IPS DF 6.9 (cell line): ENCODE measurements at places on chromosomes 13 and 19.

DNA sequence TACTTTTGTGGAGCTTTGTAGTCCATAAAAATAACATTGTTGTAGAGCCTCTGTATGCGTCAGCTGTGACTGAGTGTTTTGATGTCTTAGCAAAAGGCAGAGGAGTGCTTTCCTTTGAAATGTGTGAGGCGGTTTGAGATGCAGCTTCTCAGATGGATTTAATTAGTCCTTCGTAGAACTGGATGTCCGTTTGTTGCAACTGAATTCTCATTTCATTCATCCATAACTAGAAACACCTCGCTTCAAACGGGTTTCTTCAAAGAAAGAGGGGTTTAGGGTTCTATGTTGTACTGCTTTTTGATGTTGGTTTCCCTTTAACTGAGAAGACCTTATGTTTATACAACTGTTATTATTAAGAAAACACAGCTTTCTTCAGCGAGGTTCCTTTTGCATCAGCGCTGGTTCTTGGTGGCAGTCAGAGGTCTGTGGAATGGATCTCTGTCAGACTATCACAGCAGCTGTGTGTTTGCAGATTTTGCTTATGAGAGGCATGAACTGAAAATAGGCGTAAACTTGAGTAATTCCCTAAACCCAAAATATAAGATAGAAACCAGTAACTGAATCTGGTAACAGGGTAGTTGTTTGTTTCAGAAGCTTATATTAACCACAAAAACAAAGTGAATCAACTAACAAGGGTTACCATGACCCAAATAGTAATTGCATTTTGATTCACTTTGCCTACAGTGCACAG lies 194.4 kb downstream of the GGACT start:
- DNase-seq, result no peak

DNA sequence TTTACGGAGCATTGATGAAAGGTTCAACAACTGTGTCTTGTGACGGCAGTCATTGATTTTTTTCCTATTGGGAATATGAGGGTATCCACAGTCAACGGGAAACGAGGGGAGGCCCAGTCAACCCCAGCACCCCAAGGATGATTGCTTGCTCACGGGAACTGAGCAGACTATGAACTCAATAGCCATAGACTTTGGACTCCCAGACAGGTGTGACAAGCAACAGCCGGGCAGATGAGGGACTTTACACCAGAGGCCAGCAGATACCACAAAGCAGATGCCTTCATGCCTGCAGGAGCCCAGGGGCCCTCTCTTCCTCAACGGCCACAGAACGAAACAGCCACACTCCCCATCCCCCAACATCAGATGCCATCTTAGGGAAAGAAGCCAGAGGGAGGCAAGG lies 80.3 kb upstream of the FLT1 start:
- no peak for DNase-seq

DNA sequence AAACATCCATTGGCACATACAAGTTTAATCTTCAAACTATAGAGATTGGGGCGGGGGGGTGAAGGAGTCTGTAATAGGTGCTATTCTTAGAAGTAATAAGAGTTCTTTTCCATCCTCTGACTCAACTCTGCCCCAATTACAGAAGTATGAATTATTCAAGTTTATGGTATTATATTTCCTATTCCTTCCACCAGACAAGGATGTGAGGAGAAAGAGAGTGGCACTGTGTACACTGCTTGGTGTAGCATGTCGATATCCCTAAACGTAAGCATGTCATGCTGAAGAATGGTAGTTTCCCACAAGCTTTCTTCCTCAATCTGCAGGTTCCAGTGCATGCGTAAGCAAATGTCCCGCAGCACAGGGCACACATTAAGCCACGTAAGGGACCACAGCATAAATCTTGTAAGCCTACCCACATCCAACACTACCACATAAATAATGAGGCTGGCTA lies 14.1 kb downstream of the BRD4 start:
- no peak for DNase-seq

DNA sequence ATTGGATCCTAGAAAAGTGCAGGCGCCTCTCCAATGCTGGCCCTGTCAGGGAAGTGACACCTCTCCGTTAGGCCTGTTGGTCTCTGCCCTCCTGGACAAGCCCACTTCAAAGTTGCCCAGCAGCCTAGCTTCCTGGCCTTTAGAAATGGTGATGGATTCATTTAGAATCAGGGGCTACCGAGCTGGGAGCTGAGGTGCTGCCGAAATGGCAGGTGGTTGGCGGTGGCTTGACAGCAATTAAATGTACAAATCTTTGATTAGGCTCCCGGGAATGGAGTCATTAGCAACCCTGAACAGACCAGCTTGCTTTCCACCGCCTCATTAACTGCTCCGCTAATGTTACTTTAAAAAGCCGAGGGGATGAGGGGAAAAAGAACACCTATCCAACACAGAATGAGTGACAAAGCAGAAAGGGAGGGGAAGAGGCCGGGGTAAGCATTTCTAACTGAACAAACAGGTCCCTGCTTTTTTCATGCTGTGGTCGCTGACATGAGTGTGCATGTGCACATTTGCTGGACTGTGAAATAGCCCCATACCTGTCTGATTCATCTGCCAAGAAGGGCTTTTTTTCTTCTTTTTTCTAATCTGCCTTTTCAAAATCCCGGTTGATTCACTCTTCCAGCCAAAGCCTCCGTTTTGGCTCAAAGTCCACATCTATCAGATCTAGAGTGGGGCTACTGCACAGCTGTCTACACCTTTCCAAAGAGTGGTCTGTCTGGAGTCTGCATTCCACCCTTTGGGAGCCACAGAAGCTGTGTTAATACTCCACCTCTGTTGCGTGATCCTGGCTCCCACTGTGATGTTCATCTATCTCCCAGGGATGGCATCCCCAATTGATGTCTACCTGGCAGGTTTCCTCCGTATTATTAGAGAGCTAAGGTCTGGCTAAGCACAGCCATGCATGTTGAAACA lies 431.9 kb downstream of the COG6 start:
- DNase-seq, result no peak

- no peak for DNase-seq
Observed at GRCh38 chr13:30844548-30845296, 61.3 kb upstream of the MEDAG start.

- DNase-seq, result no peak
Observed at GRCh38 chr13:20521364-20522115, 4.1 kb downstream of the CRYL1 start.

GRCh38 chr13:103531278-103531677 lies 465.1 kb upstream of the SLC10A2 start:
- DNase-seq, result no peak

- DNase-seq, result no peak
Observed at GRCh38 chr13:83666141-83666540, 216.1 kb downstream of the SLITRK1 start.

DNA sequence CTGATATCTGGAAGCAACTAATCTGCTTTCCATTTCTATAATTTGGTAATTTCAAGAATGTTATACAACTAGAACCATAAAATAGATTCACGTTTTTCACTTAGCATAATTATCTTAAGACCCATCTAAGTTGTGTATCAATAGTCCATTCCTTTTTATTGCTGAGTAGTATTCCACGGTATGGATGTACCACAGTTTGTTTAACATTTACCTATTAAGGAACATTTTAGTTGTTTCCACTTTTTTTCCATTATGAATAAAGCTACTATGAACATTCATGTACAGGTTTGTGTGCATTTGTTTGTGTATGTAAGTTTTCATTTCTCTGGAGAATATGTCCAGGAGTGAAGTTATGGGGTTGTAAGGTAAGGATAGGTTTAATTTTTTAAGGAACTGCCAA lies 18.3 kb upstream of the ZNF112 start:
- DNase-seq, result no peak

GRCh38 chr19:41699968-41700323 lies 8.5 kb upstream of the CEACAM5 start:
- no peak for DNase-seq

DNA sequence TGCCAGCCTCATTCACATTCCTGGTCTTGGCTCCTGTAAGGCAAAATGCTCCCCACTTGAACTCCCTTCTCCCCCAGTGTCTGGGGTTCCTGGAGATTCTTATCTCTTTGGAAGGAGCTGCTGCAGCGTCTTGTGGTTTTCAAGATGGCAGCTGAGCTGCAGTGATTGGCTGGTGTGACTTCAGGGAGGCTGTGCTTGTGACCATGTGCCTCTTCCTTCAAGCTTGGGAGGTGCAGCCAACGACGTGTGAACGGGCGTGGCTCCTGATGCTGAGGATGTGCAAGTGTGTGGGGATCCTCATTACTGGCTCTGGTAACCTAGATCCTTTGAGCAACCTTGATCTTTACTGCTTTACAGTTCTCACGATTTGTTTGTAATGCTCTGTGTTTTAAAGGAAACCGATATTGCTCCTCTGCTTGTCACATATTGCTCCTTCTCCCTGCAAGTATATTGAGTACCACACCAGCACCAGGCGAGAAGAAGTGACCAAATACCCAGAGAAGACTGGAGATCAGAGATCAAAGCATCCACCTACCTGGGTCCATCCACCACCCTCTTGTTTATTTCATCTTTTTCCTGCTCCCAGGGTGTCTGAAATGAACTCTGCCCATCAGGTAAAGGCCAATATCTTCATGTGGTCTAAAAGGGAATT lies 208.5 kb downstream of the FGF9 start:
- DNase-seq, result no peak

- no peak for DNase-seq
Observed at GRCh38 chr19:28184997-28185396, 1028.0 kb downstream of the UQCRFS1 start.

DNA sequence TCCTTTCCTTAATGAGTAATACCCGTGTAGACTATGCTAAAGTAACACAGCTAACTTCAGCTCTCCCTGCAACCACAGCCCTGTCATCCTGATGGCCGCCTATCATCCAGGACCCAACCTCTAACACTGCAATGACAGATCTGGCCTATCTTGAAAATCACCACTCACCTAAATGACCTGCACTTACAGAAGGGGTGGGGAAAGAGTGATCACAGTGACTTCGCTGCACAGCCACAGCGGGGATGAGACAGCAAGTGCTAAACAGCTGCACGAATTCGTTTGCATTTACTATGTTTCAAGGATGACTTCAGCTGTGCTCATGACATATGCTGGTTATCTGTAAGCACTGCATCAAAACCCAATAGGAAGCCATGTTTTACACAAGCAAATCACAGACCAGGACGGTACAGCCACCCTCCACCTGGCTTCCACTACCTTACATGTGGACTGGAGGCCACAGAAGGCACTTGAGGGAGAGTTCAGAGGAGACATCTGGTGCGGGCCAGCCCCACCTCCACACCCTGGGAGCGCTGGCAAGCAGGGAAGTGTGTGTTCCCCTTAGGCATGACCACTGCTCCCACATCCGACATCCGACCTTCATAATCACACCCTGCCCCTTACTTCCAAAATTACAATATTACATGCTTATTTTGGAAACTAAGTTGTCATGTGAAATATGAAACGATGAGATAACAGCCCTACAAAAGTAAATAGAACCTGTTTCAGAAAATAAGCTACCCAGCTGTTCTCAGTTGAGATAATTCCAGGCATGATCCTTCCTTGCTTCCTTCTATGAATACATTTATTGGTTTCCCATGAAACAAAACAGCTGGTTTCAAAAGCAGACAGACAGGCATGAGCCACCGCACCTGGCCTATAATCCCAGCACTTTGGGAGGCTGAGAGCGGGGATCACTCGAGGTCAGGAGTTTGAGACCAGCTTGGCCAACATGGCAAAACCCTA lies 95.7 kb downstream of the STK24 start:
- no peak for DNase-seq

DNA sequence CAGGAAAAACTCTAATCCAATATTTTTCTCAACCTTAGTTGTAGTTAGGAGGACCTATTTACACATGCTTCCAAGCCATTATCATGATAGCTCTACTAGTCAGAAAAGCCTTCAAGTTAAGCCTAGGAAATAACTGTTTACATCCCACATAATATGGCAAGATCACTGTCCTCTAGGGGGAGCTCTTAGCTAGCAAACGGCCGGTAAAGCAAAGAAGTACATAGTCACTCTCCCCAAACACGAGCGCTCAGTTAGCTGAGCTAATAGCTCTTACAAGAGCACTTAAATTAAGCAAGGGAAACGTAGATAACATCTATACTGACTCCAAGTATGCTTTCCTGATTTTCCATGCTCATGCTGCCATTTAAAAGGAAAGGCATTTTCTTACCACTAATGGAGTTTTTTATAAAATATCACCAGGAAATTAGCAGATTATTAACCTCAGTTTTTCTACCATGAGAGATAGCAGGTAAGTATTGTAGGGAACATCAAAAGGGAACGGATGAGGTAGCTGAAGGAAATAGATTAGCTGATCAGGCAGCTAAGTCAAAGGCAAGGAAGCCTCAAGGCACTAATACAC lies 100.6 kb upstream of the PABPC3 start:
- DNase-seq, result no peak

DNA sequence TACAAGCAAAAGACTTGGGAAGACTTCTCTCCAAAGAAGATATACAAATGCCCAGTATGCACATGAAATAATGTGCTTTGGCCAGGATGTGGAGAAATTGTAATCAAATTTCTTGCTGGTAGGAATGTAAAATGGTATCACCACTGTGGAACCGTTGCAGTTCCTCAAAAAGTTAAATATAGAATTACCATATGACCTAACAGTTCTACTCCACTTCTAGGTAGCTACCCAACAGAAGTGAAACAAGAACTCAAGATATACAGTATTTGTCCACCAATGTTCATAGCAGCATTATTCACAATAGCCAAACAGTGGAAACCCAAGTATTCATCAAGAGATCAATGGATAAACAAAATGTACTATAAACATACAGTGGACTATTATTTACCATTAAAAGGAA lies 95.0 kb upstream of the KLF5 start:
- DNase-seq, result no peak

GRCh38 chr19:2035590-2035991 lies 15.5 kb downstream of the MKNK2 start:
- no peak for DNase-seq

DNA sequence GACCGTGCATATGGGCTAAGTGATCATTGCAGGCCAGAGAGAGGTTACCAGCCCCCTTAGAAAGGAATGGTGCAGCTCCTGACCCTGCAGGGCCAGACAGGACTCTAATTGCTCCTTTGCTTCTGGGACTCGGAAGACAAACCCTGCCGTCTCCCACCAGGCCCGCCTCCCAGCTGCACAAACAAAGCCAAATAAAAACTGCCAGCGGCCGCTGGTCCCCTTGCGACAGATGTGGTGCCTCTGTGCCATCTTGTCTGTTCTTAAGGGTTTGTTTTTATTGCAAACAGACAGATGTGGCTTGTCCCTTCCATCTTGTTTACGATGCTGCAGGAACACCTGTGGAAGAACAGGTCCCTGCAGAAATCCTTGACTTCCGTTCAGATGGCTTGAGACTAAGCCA lies 434.4 kb upstream of the TSHZ3 start:
- DNase-seq, result no peak

DNA sequence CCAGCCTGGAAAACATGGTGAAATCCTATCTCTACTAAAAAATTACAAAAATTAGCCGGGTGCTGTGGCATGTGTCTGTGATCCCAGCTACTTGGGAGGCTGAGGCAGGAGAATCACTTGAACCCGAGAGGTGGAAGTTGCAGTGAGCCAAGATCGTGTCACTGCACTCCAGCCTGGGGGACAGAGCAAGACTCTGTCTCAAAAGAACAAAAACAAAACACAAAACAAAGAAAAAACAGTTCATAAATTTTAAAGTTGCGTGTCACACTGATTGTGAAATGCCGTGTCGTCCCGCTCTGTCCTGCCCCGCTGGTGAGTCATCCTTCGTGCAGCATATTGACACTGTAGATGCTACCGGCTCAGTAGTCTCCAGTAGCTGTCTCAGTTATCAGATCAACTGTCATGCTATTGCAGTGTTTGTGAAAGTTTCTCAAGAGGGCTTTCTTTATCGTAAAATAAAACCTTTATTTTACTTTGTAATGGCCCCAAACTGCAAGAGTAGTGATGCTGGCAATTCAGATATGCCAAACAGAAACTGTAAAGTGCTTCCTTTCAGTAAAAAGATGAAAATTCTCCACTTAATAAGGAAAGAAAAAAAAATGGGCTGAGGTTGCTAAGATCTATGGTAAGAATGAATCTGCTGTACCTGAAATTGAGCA lies 36.4 kb upstream of the IGFL1 start:
- no peak for DNase-seq
